T-helper 9 cell (primary cell): ENCODE measurements at places on chromosomes 6 and 20.

GRCh38 chr20:63894358-63895201 is at the start of gene DNAJC5:
TSS of gene DNAJC5 (plus strand) at chr20:63895126. CDS start at chr20:63928346, 33,220 bp downstream.
- peak; percentile 94 for DNase-seq

- DNase-seq = no peak
Measured at GRCh38 chr6:7646394-7646793, 56.4 kb downstream of the SNRNP48 start.

DNA sequence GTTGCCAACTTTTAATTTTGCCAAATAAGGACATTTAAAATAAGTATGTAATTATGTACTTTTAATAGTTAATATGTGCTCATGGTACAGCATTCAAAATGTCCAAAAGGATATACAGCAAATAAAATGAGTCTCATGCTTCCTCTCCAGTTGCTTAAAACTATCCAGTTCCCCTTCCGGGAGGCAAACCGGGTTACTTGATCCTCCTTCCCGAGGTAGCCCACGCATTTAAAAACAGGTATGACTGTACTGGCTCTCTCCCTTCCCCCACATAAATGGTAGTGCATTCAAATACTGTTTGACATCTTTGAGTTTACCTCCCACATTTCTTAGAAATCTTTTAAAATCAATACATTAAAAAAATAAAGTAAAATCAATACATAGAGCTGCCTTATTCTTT is 66.4 kb downstream of the PHF20 start:
- DNase-seq = no peak

- no peak for DNase-seq
Measured at GRCh38 chr20:18267815-18268214, 20.5 kb upstream of the ZNF133 start.

DNA sequence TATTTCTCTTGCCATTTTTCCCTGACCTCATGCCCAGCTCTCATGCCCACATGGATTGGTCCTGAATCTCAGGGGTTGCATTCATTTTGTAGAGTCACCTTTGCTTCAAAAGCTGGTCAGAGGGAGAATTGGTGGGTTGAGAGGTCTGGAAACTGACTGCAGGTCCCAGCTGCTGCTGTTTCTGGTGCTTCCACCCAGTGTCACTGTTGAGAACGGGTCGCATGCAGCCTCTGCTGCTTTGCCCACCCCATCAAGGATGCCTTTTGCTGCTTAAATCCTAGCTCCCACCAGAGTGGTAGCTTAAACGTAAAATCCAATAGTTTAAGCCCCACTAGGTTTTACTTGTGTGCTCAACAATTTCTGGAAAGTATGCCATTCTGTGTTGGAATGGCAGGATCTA is 211.4 kb upstream of the TSHZ2 start:
- no peak for DNase-seq

GRCh38 chr6:118639054-118639964 is 12.1 kb downstream of the CEP85L start:
- no peak for DNase-seq

- DNase-seq = no peak
Measured at GRCh38 chr6:137512757-137513605, 18.8 kb upstream of the OLIG3 start.

DNA sequence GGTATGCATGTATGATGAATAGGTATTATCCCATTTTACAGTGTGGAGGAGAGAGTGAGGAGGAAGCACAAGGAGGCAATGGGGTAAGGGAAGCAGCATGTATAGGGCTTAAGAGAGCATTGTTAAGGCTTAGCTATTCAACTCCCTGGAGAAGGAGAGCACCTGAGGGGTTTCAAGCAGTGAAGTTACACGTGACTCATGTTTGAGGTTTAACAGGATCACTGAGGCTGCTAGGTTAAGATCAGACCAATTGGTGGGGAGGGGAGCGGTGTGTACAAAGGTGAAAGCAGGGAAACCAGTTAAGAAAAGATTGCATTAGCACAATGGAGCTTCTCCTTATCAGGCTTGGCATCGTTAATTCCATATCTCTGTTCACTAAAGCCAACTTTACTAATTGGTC is 64.4 kb upstream of the NHSL1 start:
- no peak for DNase-seq

- DNase-seq = no peak
Measured at GRCh38 chr6:130115036-130115435, 96.7 kb downstream of the L3MBTL3 start.

GRCh38 chr20:57048027-57048869 is 218.2 kb downstream of the BMP7 start:
- no peak for DNase-seq

DNA sequence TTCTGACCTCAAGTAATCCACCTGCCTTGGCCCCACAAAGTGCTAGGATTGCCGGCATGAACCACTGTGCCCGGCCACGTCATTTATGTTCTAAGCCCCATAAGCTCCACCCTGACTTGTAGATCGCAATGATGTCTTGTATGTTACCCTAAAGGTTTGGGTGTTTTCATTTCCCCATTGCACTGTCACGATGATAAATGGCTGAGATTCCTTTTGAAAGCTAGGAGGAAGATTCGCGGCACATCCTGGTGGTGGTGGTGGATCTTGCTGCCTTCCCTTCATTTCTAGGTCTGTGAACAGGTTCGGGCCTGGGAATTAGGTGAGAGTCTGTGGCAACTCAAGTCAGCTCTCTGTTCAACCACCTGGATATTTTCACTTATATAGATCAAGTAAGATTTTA is 28.3 kb downstream of the MUC22 start:
- no peak for DNase-seq

DNA sequence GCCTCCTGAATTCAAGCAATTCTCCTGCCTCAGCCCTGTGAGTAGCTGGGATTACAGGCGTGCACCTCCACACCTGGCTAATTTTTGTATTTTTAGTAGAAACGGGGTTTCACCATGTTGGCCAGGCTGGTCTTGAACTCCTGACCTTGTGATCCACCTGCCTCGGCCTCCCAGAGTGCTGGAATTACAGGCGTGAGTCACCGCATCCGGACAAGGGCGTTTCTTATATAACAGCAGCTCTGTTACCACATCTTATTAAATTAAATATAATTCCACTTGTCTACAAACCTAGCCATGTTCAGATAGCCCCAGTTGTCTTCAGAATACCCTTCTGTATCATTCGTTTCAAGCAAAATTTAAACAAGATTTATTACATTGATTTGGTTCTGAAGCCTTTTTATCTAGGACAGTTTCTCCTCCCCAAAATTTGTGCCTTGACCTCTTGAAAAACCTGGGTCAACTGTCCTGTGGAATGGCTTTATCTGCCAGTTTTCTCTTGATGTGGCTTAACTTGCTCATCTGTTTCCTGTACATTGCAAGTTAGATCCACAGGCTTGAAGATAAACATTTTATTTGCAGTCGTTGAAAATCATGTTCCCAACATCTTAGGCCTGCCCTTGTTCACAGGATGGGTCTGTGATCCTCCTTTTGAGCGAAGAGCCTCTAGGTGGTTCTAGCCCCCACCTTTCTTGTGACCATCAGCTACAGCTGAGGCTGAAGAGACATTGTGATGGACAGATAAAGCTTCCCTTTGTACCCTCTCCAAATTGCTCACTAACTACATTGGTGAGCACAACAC is 132.2 kb downstream of the ARID1B start:
- DNase-seq = no peak

DNA sequence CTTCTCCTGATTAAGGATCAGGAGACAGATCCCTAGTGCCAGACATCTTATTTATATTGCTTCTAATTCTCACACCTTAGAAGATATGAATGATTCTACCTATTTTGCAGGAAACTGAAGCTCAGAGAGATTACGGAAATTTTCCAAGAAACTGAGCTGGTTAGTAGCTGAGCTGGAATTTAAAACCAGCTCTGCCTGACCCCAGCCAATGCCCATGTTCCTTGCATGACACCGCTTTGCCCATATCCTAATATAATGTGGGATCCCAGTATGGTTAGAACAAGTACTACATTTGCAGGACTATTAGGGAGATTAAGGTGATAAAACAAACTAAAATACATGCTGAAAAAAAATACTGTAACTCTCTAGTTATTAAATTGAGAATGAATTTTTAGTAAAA is 1.9 kb downstream of the TMEM30A start:
- DNase-seq = no peak

DNA sequence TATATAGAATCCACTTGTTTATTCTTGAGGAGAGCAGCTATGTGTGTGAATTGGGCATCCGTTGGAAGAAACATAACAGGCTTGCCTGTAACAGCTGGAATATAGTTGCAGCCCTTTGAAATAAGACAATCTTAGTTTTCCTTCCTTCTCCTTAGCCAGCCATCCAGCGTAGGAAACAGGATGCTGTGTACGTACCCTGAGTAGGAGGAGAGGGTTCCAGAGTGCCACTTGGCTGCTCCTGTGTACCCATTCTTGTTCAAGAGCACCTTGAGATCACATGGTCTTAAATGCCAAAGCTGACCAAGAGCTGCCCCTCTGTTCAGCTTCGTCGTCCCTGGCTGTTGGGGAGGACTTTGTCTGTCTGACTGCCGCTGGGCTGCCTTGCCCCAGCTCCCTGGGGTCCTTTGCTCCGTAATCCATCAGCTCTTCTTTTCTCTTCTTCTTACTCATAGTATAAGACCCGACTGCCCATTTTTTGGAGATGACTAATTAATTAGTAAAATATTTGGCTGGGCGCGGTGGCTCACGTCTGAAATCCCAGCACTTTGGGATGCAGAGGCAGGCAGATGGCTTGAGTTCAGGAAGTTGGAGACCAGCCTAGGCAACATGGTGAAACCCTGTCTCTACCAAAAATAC is 49.0 kb downstream of the RREB1 start:
- DNase-seq = no peak

GRCh38 chr20:17654649-17655285 is 27.3 kb downstream of the RRBP1 start:
- peak; percentile 11 for DNase-seq

- no peak for DNase-seq
Measured at GRCh38 chr20:10217721-10218410, 764 bp upstream of the SNAP25 start.

DNA sequence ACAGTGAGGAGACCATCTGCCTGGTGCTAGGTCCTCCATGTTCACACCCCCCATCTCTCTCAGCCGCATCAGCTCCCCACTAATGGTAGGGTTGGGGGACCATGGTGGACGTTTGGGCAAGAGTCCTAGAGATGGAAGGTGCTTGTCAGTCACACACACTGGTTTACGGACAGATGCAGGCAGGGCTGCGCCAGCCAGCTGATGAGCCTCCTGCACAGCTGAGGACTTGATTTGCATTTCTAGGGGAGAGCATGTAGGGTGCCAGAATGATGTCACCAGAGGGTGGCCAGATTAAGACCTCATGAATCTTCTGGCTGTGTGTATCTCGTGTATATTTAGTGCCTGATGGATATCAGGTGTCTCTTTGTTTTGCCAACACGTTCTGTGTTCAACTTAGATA is 28.6 kb downstream of the CST8 start:
- no peak for DNase-seq

DNA sequence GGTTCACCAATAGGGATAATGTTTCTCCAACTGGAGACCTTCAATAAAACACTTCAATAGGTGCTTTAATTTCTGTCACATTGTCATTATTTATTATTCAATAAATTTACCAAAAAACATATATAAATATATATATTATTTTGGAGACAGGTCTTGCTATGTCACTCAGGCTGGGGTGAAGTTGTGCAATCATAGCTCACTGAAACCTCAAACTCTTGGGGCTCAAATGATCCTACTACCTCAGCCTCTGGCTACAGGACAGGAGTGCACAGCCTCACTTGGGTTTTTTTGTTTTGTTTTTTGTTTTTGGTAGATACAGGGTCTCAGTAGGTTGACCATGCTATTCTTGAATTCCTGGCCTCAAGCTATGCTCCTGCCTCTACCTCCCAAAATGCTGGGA is 9.9 kb downstream of the SMLR1 start:
- DNase-seq = no peak

DNA sequence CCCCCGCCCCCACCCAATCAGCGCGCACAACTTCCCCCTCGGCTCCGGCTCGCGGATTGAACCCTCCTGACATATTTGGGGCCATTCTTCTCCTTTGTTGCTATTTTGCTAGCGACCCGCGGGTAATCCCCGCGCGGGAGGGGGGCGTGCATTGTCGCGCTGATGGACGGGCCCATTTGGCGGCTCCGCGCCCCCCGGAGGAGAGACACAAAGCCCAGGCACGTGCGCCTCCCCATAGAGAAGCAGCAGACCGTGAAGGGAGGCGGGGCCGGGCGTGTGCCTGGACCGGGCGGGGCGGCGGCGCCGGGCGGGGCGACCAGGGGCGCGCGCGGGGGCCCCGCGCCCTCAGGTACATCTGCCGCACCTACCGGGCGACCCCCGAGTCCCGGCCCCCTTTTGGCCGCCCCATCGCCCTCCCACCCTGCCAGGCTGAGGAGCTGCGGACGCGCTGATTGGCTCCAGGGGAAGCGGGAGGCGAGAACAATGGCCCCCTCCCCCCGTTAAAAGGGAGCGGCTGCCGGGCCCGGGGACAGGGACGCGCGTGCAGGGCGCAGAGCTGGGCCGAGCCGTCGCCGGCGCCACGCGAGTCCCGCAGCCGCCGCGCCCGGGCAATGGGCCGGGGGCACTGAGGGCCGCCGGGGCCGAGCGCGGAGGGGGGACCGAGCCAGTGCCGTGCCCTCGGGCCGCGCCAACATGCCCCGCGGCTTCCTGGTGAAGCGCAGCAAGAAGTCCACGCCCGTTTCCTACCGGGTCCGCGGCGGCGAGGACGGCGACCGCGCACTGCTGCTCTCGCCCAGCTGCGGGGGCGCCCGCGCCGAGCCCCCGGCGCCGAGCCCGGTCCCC is at the start of gene INSM1:
INSM1 (plus strand) TSS at position 530 of the 843 bp plus-strand sequence; CDS start at position 694, 164 bp downstream.
- no peak for DNase-seq

DNA sequence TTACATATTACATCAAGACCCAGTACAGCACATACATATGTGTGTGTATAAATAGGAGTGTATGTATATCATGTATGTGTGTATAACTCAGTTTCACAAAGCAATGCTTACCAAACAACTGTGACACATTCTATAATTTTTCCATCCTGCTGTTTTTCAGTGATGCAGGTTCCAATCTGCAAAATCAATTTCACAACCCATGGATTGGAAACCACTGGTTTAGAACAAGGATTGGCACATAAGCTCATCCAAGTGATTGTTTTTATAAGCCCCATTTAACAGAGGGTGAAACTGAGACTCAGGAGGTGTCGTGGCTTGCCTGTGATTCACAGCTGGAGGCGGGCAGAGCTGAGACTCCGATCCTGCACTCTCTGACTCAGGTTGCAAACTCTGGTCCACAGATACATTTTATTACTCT is 158.2 kb downstream of the ZMYND8 start:
- no peak for DNase-seq

GRCh38 chr6:155219858-155220301 is 43.9 kb upstream of the CLDN20 start:
- no peak for DNase-seq

DNA sequence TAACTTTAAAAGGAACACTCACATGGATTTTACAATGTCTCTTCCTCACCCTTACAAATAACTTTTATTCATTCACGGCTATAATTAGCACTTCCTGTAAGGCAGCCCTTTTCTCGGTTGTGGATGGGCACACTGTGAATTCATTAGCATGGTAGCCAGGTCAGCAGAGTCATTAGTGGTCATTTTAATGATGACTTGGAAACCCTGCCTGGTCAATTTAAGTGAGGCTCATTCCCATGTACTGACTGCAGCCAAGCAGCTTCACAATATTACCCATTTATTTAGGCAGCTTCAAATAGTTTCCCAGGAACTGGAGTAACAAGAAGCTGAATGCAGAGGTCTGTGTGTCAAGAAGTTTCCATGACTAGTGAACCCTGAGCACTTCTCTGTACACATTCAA is 248.8 kb downstream of the KHDC1L start:
- DNase-seq = no peak
